Left renal pelvis (tissue), 4 donors: ENCODE measurements at places on chromosomes 3 and 15.

DNA sequence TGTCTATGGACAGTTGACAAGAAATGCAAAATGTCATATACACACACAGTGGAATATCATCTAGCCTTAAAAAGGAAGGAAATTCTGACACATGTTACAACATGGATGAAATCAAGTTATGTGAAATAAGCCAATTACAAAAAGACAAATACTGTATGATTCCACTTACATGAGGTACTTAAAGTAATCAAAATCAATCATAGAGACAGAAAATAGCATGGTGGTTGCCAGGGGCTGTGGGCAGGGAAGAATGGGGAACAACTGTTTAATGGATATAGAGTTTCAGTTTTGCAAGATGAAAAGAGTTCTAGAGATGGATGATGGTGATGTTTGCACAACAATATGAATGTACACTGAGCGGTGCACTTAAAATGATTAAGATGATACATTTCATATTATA, 613.8 kb upstream of the ZNF385D start:
- no peak for DNase-seq

DNA sequence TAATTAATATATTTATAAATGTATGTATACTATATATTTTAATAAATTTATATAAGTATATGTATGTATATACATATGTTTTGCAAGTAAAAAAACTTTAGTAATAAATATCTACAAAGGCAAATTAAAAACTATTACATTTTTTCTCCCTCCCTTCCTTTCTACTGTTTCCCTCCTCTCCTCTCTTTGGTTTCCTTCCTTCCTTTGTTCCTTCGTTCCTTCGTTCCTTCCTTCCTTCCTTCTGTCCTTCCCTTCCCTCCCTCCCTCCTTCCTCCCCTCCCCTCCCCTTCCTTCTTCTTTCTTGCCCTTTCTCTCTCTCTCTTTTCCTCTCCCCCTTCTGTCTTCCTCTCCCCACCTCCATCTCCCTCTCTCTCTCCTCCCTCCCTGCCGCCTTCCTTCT, 423.6 kb downstream of the LPP start:
- DNase-seq, result no peak

- no peak for DNase-seq
Measured at GRCh38 chr15:60344987-60345386, 52.8 kb downstream of the ANXA2 start.

- no peak for DNase-seq
Measured at GRCh38 chr3:126537730-126538281, 13.9 kb downstream of the CHST13 start.

DNA sequence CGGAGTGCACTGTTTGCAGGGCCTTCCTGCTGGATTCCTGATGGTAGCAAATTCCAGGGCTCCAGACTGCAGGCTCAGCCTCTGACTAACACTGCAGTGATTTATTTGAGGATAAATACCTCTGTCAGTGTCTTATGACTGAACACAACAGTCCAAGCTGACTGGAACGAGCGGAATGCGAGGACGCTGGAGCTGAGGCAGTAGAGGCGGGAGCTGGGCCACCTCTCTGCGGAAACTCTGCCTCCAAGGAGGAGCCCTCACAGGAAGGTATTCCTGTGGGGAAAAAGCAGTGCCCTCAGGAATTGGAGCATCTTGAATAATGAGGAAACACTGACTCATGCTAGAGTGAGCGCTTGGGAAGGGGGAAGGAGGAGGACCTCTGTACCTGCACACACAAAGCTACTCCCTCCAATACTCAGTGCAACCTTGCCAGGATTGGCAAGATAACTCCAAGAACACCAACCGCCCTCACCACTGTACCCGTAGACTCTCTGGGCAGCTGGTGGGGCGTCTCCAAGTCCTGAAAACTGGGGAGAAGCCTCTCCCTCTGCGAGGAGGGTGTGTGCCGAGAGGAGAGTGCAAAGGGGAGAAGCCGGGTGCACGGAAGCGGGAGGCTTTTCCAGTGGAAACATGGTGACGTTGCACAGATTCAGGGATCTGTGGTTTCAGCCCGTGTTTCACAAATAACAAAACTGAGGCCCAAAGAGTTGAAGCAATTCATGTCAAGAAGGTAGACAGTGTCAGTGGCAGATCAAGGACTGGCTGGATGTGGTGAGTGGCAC, 43.0 kb downstream of the VGLL4 start:
- DNase-seq, result peak; percentile 77

DNA sequence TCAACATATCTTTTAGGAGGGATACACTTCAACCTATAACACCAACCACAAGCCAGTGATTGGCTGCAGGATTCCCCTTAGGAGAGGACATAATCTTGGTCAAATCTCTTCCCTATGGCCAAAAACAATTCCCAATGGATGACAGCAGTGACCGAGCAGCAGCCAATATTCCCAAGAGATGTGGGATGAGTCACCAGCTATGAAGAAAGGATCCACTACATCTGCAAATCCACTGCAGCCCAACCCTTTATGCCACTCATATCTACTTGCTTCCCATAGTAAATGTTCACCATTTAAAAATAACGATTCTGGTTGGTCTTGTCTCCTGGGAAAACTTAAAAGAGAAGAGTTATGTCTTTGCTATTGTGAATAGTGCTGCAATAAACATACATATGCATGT, 4.5 kb upstream of the IQCF5 start:
- no peak for DNase-seq

- no peak for DNase-seq
Measured at GRCh38 chr3:140399871-140400270, 278.0 kb upstream of the TRIM42 start.

GRCh38 chr15:91514147-91514546, 339.4 kb upstream of the SLCO3A1 start:
- DNase-seq, result no peak

GRCh38 chr3:196996454-196997265, 28.0 kb upstream of the PIGZ start:
- DNase-seq, result no peak

- DNase-seq, result no peak
Measured at GRCh38 chr3:14600075-14600474, 51.5 kb upstream of the CCDC174 start.
